MG63 (cell line): ENCODE measurements at places on chromosomes 16 and 17.
A peak's percentile ranks its signal among the peaks of the same experiment; 100 is the strongest.

GRCh38 chr17:27239046-27239445 is 54.9 kb upstream of the WSB1 start:
- no peak for DNase-seq

GRCh38 chr17:80873307-80873951 is 118.2 kb upstream of the CHMP6 start:
- no peak for DNase-seq

GRCh38 chr17:60135951-60136666 is 13.7 kb upstream of the CA4 start:
- DNase-seq = no peak

GRCh38 chr17:44558710-44559633 is 1.7 kb downstream of the FZD2 start:
- peak; percentile 39 for DNase-seq

DNA sequence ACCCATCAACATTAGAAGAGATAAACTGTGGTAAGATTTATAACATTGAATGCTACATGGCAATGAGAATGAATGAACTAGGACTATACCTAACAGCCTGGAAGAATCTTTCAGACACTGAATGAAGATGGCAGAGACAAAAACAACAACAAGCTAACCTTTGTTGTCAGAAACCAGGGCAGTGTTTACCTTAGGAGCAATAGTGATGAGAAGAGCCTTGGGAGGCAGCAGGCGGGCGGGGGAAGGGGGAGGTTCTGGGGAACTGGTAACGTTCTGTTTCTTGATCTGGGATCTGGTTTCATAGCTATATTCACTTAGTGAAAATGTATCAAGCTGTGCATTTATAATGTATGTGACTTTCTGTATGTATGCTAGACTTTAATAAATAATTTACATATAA is 139.0 kb upstream of the TNRC6C start:
- no peak for DNase-seq

DNA sequence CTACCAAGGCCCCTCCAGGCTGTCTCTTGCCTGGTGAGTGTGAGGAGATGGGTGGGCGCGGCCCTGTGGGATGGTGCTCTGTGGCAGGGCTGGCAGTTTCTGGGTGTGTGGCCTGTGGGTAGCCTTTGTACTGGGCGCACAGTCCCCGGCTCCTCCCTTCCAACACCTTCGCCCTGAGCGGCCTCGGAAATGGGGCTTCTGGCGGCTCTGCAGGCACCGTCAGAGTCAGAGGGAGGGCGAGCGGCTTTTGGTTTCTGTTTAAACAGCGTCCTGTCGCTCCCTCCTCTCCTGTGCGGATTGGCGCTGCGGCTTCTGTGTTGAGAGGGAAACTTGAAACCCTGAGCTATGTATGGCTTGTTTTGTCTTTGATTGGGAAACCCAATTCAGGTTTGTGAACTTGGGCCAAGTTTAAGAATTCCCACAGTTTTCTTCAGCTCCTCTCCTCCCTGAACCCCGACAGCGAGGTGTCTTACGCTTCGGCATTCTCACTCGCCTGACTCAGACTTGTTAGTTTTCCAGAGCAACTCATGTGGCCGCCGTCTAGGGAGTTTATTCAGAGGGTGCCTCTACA is 8.3 kb upstream of the ZNF750 start:
- peak; percentile 82 for DNase-seq

- no peak for DNase-seq
These were observed 33.7 kb downstream of the IQCK start for GRCh38 chr16:19751478-19752385.

- DNase-seq = peak; percentile 49
These were observed 102.5 kb downstream of the MRM1 start for GRCh38 chr17:36703860-36704266.

GRCh38 chr17:42709561-42709960 is 27.2 kb downstream of the CNTNAP1 start:
- no peak for DNase-seq

- peak; percentile 87 for DNase-seq
These were observed 102.8 kb downstream of the FOXL1 start for GRCh38 chr16:86681031-86681756.

DNA sequence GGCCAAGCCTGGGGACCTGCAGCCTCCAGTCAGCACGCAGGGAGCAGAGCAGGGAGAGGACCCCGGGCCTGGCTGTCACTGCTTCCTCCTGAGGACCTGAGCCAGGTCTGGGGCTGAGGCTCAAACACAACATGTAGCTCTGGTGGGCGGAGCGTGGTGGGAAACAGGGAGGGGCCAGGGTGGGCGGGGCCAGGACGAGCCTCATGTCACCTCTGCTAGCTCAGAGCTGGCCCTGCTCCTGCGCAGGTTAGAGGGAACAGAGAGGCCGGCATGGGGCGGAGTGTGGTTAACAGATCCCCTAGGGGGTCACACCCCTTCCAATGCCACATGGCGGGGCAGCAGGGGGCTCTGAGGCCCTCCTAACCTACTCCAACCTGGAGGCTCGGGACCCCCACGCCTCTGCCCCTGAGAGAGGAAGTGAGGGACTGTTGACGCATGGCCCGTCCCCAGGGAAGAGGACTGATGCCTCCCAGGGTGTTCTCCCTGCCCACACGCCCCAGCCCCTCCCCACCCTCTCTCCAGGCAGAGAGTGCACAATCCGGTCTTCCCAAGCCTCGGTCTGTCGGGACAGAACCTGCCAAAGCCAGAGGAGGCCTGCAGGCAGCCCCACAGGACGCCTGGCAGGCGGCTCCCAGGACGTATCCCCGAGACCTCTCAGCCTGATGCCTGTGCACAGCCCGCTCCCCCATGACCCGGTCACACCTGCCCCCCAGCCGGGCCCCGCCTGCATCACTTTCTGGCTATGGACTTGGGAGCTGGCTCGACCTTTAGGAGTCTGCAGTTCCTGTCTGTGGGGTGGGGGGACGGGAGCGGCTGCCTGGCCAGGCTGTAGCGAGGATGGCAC is 15.2 kb downstream of the PIEZO1 start:
- DNase-seq = no peak

DNA sequence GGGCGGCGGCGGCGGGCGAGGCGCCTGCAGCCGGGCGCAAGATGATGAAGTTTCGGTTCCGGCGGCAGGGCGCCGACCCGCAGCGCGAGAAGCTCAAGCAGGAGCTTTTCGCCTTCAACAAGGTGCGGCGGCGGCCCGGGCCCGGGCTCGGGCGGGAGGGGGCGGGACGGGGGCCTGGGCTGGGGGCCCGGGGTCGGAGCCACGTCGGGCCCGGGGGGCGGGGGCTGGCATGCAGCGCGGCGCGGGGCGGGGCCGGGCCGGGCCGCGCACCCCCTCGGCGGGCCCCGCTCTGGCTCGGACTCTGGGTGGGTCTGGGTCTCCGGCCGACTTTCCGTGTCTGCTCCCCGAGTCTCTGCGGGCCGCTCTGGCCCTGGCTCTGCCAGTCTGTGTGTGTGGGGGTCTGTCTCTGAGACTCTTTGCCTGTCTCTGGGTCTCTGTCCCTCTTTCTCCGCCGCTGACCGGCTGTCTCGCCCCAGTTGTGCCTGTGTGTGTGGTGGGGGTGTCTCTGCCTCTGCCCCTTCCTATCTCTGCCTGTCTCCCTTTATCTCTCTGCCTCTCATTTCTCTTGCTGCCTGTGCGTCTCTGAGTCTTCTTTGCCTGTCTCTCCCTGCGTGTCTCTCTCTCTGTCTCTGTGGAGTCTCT is 328 bp downstream of the LLGL1 start:
- DNase-seq = no peak

- no peak for DNase-seq
These were observed 23.4 kb downstream of the NGFR start for GRCh38 chr17:49518346-49519078.

GRCh38 chr16:8721336-8722024 is 47.1 kb downstream of the ABAT start:
- DNase-seq = no peak

- no peak for DNase-seq
These were observed 4.8 kb upstream of the INPP5K start for GRCh38 chr17:1521086-1521640.

- DNase-seq = peak; percentile 95
These were observed 56.2 kb upstream of the LRRC37A3 start for GRCh38 chr17:64975318-64976087.

GRCh38 chr16:85650135-85650843 is 37.2 kb downstream of the GSE1 start:
- no peak for DNase-seq

- no peak for DNase-seq
These were observed 3.0 kb upstream of the CCR7 start for GRCh38 chr17:40568074-40568836.

DNA sequence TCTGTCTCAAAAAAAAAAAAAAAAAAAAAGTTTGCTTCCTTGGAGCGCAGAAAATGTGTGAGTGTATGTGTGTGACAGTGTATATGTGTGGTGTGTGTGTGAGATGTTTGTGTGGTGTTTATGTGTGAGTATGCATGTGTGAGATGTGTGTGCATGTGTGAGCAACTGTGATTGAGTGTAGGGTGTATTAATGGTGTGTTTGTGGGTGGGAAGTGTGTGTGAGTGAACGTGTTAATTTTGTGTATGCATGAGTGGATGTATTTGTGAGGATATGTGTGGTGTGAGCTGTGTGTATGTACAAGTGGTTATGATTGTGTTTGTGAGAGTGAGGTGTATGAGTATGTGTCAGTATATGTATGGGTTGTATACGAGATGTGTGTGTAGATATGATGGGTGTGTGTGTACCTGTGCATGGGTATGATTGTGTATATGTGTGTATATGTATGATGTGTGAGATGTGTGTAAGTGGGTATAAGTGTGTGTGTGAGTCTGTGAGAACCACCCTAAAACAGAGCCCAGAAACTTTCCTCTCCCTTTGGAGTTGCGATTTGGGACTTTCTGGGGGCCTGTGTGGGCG is 22.5 kb upstream of the ETV4 start:
- no peak for DNase-seq
